ENCODE measurements at places on chromosomes 6 and 20.

GRCh38 chr6:2157441-2158127, 87.8 kb downstream of the GMDS start:
- peak; percentile 78 for DNase-seq
- peak overlapping the region; percentile 78 for H3K27ac ChIP-seq
- no peaks in the 10 kb centered on the region for H3K27me3 ChIP-seq
- H3K4me3 ChIP-seq: peak overlapping the region; percentile 30
- H3K36me3 ChIP-seq: no peaks in the 10 kb centered on the region
- peaks cover 45% of the 10 kb centered on the region for H3K4me1 ChIP-seq

DNA sequence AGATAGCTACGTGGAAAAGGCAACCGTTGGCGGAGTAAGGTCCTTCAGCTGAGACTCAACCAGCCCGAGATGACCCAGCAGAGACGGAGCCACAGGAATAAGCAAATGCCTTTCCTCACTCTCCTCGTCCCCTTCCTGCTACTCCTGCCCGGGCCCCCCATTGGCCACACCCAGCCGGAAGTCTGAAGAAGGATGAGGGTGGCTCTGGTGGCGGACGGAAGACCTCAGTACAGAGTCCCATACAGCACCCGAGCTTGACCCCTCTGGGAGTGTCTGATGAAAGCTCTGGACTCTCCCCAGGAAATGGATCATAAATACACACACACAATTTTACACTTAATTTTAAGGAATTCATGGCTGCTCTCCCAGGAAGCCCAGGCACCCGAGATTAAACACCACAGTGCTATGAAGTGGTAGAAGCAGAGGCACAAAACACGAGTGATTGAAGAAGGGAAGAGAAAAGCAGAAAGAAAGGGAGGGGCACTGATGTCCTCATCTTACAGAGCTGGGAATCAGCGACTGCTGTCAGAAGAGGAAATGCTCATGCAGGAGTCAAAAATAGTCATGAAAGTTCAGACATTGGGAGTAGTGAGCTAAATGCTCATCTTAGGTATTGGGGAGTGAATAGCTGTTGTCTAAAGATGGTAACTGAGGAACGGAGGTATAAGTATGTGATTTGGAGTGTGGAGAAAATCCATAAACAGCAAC, 125.6 kb downstream of the BANF2 start:
- no peaks in the 10 kb centered on the region for H3K36me3 ChIP-seq
- no peaks in the 10 kb centered on the region for H3K27me3 ChIP-seq
- peak overlapping the region; percentile 50 for H3K27ac ChIP-seq
- peaks cover 34% of the 10 kb centered on the region for H3K4me1 ChIP-seq
- DNase-seq: no peak

DNA sequence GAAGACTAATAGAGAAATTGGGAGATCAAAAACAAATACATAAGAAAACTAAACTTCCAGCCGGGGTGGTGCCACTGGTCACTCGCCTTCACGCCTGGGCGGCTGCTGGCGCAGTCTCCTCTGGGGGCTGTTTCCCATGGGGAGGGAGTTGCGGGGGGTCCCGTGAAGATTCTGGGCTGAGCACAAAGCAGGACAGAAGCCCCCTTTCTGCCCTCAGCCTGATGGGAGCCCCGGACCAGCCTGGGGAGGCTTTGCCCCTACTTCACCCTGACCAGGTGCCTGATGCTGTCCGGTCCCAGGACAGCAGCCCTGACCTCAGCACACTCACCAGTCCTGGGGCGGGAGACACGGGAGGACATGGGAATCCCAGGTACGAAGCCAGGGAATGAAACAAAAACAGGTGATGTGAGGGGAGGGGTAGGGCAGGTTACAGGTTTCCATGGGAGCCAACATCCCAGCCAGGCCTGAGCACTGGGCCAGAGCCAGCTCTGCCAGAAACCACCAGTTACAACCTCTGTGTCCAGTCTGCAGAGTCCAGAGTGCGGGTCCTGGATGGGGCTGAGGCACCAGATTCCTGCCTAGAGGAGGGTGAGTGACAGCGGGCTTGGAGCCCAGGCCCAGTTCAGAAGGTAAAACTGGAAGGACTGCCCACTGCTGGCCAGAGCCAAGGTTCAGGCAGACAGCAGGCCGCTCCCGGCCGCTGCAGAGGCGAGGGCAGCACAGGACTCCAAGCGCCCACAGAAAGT, 326.4 kb downstream of the TAF4 start:
- H3K36me3 ChIP-seq: no peaks in the 10 kb centered on the region
- no peak overlapping the region for H3K4me3 ChIP-seq
- no peaks in the 10 kb centered on the region for H3K4me1 ChIP-seq
- no peak for DNase-seq
- H3K27ac ChIP-seq: no peak overlapping the region

- no peak overlapping the region for H3K27ac ChIP-seq
- H3K27me3 ChIP-seq: peaks cover 3% of the 10 kb centered on the region
- H3K36me3 ChIP-seq: no peaks in the 10 kb centered on the region
- no peak for DNase-seq
- H3K4me1 ChIP-seq: no peaks in the 10 kb centered on the region
Observed at GRCh38 chr20:59605601-59606364, 1.4 kb downstream of the PHACTR3 start.

- peaks cover 51% of the 10 kb centered on the region for H3K36me3 ChIP-seq
- no peaks in the 10 kb centered on the region for H3K27me3 ChIP-seq
- H3K4me3 ChIP-seq: peak overlapping the region; percentile 34
Observed at GRCh38 chr6:144297511-144298100, 12.5 kb downstream of the UTRN start.

GRCh38 chr6:148240461-148240840, 102.2 kb upstream of the SASH1 start:
- DNase-seq: peak; percentile 64
- peaks cover 43% of the 10 kb centered on the region for H3K4me1 ChIP-seq
- H3K36me3 ChIP-seq: no peaks in the 10 kb centered on the region

DNA sequence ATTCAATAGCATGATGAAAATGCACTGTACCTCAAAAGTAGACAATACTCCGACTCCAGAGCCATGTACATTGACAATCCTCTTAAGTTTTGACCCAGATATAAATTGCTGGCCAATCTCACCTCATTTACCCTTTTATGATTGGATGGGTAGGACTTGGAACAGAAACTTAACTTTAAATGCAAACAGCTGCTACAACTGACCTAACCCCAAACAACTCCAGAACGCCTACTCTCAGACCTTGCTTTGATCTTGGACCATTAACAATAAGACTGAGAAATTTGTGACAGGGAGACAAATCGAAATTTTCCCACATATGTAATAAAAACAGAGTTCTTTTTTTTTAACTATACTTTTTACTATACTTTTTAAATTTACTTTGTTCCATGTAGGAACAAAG, 200.5 kb upstream of the MCHR2 start:
- no peaks in the 10 kb centered on the region for H3K27me3 ChIP-seq
- H3K4me3 ChIP-seq: no peak overlapping the region
- no peaks in the 10 kb centered on the region for H3K36me3 ChIP-seq
- no peak overlapping the region for H3K27ac ChIP-seq
- H3K4me1 ChIP-seq: peaks cover 11% of the 10 kb centered on the region

DNA sequence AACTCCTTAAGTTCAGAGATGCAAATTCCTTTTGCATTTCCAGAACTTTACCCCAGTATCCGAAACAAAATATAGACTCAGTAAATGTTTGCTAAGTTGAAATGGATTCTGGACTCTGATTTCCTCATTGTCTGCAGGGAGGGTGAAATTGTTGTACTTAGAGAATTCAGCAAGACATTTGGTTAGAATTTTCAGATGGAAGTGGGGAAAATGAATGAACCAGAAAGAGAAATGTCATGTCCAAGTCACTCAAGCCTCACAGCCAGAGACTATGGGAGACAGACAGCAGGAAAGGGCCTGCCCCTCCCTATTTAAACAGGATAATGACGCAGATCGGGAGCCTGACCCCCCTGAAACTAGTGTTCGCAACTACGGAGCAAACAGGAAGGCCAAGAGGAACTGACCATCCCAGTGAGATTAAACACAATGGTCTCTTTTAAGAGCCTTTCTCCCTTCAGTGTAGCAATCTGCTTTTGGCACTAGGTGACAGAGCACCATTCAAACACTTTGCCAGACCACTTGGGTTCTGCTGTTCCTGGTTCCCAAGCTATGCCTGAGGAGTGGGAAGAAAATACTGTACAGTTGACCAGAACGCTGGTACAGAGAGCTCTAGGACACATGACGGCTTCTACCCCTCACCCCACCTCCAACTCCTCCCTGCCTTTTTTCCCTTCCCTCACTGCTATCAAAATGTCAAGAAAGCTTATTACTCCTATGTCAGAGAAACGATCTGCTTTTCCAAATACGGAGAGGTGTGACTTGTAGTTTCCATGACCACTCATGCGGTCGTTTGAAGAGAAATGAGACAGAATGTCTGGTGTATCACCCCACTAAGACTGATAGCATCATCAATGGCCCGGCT, 13.7 kb downstream of the NEDD9 start:
- peaks cover 4% of the 10 kb centered on the region for H3K27me3 ChIP-seq
- no peak overlapping the region for H3K27ac ChIP-seq
- DNase-seq: no peak
- no peak overlapping the region for H3K4me3 ChIP-seq
- peaks cover 36% of the 10 kb centered on the region for H3K36me3 ChIP-seq
- peaks cover 42% of the 10 kb centered on the region for H3K4me1 ChIP-seq

GRCh38 chr6:46220352-46221221, 49.8 kb upstream of the ENPP5 start:
- DNase-seq: no peak
- H3K27ac ChIP-seq: no peak overlapping the region
- H3K4me3 ChIP-seq: no peak overlapping the region
- no peaks in the 10 kb centered on the region for H3K4me1 ChIP-seq
- H3K36me3 ChIP-seq: no peaks in the 10 kb centered on the region

DNA sequence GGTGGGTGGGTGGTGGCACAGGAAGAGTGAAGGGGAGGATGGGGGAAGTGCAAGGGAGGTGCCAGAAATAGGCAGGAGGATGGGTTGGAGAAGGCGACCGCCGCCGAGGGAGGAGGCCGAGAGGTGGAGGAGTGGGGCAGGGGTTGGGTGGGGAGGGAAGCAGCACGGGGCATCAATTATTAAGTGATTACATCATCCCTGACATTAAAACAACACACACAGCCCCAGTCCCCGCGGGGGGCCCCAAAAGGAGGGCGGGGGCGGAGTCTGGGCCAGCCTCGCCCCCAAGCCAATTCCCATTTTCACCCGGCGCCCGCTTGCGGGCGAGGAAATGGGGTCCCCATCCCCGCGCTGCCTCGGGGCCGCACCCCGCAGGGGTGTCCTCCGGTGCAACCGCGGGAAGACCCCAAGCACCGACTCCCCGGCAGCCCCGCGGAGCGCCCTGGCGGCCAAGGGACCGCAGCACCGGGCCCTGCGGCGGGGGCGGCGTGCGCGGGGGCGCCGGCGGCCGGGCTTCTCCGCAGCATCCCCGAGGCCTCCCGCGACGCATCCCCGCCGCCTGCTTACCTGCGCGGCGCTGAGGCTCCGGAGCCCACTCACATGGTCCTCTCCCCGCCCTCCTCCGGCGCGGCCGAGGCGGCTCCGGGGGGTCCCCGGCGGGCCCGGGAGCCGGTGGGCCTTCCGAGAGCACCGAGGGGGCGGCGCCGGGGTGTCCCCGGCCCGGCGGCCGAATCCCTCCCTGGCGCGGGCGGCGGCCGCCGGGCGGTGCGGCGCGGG, 663 bp downstream of the FYN start:
- H3K27ac ChIP-seq: peak overlapping the region; percentile 68
- H3K36me3 ChIP-seq: no peaks in the 10 kb centered on the region
- H3K27me3 ChIP-seq: no peaks in the 10 kb centered on the region
- H3K4me3 ChIP-seq: peak overlapping the region; percentile 92
- peak; percentile 9 for DNase-seq

All from HFFc6 (cell line).